ENCODE measurements at places on chromosomes 5 and 9. TPM values are rescaled to one million over a fixed set of nuclear protein-coding genes. Genes with fewer than 3 reads are reported as not detected.

MAN2A1 gene
- total RNA-seq: 13.6 TPM

DNA sequence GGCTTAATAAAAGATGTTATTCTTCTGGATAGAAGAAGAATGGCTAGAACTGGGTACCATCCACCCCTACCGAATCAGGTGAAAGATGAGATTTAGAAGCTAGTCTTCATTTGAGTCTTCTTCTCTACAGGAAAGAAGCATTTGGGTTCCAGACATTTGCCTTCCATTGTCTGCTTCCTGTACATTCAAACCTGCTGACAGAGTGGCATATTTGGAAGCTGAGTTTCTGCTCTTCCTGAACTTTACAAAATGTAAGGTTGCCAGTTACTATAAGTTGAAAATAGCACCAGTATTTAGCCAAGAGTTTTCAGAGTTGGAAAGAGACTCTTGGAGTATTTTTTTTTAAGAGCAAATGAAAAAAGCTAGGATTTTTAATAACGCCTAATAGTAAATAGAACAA, 525.4 kb upstream of the TLE4 start:
- ATAC-seq: no peak

DNA sequence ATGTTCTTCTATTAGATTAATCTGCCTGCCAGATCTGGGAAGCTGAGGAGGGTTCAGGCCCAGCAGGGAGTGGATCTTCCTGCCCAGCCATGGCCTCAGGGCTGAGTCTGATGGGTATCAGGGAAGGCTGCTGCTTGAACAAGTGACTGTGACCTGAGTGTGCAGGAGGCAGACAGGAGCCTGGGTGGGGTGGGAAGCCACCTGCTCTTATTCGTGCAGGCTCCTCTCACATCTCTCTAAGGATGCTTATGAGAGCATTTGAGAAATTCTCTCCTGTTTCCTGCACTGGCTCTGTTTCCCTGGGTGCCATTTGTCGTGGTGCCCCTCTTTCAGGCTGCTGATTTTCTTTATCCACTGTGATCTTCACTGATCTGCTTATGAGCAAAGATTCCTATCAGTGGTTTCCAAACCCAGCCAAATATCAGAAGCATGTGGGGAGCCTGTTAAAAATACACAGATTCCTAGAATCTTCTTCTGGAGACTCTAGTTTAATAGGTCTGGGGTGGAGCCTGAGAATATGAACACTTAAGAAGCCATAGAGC, 2.1 kb downstream of the RGS3 start:
- no peak for ATAC-seq

DNA sequence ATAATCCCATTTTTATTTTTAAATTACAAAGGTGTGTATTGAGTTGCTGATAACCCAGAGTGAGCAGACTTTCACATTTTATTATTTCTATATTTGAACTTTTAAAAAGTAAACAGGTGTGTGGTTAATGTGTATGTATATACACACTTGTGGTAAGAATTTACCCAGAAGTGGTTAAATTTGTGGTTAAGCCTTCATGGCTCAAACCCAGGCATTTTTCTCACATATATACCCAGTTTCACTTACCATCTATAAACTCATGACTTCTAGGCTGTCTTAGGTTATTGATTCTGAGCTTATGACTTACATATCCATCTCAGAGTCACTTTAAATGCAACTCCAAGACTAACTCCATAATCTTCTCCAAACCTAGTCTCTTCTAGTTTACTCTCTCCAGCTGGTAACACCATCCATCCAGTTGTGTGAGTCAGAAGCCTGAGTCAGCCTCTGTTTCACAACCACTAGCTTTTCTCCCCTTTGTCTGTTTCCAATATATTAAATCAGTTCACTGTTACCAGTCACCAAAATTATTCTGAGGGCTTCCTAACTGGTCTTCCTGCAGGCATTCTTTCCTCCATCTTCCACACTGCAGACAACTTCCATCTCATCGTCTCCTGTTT, 20.2 kb downstream of the ZBED3 start:
- ATAC-seq: no peak

ENTPD8 gene
- total RNA-seq: 0.08 TPM

DNA sequence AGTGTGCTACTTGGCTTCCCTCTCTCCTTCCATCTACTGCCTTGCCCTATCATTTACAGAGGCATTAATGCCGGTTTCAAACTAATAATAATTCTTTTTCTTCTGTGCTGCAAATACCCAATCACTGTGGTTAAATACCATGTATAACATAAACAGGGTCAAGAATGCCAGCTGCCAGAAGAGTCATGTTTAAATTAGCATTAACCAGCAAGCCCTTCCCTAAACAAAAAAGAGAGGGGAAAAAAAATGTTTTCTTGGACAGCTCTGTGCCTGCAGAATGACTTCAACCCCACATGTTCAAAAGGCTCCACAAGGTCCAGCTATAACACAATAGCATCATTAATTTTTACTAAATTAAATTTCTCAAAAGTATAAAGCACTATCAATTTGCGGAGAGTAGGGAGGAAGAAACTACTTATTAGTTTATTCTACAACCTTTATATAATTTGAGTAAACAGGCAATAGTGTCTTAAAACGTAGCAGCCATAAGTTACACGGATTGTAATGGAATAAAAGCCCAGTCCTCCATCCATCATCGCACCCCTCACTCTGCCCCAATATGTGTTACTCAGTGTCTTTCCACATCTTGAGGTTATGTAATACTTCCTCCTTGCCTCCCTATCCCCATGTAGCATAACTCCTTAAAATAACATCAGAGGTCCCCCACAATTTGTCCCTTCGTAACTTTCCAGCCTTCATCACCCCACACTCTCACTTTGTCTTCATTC, 3.9 kb downstream of the LPAR1 start:
- ATAC-seq: no peak

GRCh38 chr5:132054697-132055440, 5.6 kb upstream of the IL3 start:
- ATAC-seq: no peak

LEAP2 gene
- 3.7 TPM for total RNA-seq

GRCh38 chr5:6715758-6716628, 2.8 kb downstream of the TENT4A start:
- ATAC-seq: no peak

DNA sequence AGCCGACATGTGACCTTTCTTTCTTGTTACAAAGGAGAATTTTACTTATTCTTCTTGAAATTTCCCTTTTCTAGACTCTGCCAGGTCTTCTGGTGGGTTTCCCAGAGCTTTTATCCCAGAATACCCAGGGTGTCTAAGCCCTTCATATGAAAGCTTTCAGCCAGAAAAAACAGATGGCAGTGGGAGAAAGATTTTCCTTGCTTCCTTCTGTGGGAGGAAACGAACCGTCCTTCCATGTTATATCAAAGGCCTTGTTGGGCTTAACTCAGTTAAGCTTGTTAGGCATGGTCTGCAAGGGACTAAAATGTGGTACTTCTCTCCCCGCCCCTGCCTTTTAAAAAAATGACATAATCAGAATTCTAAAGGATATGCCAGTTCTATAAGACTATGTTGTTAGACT, 47.5 kb downstream of the SPATA31D1 start:
- ATAC-seq: no peak

GCNT1 gene
- total RNA-seq: 0.81 TPM

GRCh38 chr9:16062542-16063240, 509.8 kb downstream of the CCDC171 start:
- ATAC-seq: no peak

GRCh38 chr5:10288592-10289219, 19.0 kb downstream of the CMBL start:
- no peak for ATAC-seq

DNA sequence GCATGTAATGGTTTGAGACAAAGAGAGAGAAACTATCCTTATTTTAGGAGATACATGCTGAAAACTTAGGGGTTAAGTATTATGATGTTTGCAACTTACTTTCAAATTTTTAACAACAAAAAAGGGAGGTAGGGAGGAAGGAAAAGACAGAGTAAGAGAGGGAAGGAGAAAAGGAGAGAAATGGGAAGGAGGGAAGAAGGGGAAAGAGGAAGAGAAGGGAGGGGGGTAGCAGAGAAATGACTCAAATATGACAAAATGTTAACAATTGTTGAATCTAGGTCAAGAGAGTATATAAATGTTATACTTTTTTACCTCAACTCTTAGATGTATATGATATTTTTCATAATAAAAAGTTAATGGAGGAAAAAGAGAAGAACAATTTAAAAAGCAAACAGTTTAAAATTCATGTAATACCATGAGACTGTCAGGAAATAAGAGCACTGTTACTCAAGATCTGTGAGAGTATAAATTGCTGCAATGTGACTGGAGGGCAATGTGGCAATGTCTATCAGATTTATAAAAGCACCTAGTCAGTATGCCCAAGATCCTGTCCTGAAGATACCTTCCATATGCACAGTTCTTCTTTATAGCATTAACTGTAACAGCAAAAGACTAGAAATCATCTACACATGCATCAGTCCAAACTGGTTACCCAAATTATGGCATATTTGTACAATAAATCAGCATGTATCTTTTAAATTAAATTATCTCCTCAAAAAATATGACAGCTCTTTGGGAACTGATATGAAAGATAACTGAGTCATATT, 16.3 kb downstream of the FBXW11 start:
- no peak for ATAC-seq
